ENCODE measurements at places on chromosomes 16 and 17. TPM values are rescaled to one million over a fixed set of nuclear protein-coding genes. Genes with fewer than 3 reads are reported as not detected.

Gene CDRT15L2
- not detected for total RNA-seq

Gene KRTAP4-1
- total RNA-seq, result not detected

Gene ATP2A3
- 10.7 TPM for total RNA-seq

Gene SLC9A5
- total RNA-seq, result 1.0 TPM

Gene SDR42E2
- total RNA-seq, result not detected

Gene LDHD
- total RNA-seq, result 6.6 TPM

Gene TNFRSF13B
- total RNA-seq, result not detected

Gene KRT15
- 80.3 TPM for total RNA-seq

Gene LASP1
- total RNA-seq, result 83.0 TPM

Data from camera-type eye (tissue), 1 donor.